ENCODE measurements at places on chromosomes 3 and 15. TPM values are rescaled to one million over a fixed set of nuclear protein-coding genes. Genes with fewer than 3 reads are reported as not detected.

Gene C3orf49
- not detected for total RNA-seq

Gene RYR3
- total RNA-seq, result 0.19 TPM

Gene EXOSC7
- 47.6 TPM for total RNA-seq

Gene C15orf39
- 2.3 TPM for total RNA-seq

Gene UQCC5
- total RNA-seq, result 7.5 TPM

Gene SAMMSON
- 0.28 TPM for total RNA-seq

Gene EPHB1
- 0.56 TPM for total RNA-seq

Gene CACNA2D2
- not detected for total RNA-seq

Gene EPB42
- total RNA-seq, result not detected

Gene CNOT10
- 23.4 TPM for total RNA-seq

Gene GRM2
- under 0.01 TPM for total RNA-seq

Gene ROBO2
- total RNA-seq, result under 0.01 TPM

Gene PLA2G4F
- not detected for total RNA-seq

Gene PLS1
- 2.5 TPM for total RNA-seq

Gene RBP2
- total RNA-seq, result not detected

Gene FAM3D
- not detected for total RNA-seq

Gene SLC51A
- total RNA-seq, result not detected

Gene GOLGA6L7
- not detected for total RNA-seq

Gene EFCC1
- total RNA-seq, result under 0.01 TPM

Gene ARPP19
- total RNA-seq, result 131 TPM

Gene MUC20
- total RNA-seq, result 0.38 TPM

Gene CCR8
- not detected for total RNA-seq

Gene SLC24A5
- not detected for total RNA-seq

Gene CCDC191
- total RNA-seq, result 1.3 TPM

Gene CAV3
- total RNA-seq, result not detected

Gene SKOR1
- total RNA-seq, result under 0.01 TPM

Gene CPNE9
- not detected for total RNA-seq

Gene PLCH1
- total RNA-seq, result under 0.01 TPM

Gene ITPKA
- total RNA-seq, result 0.28 TPM

Gene CKMT1B
- not detected for total RNA-seq

Gene THBS1
- total RNA-seq, result 5,888 TPM

Gene GPR87
- total RNA-seq, result under 0.01 TPM

Gene TMC3
- 3.9 TPM for total RNA-seq

Gene GOLGA8G
- not detected for total RNA-seq

Gene DPPA2
- not detected for total RNA-seq

Gene MINAR1
- 0.38 TPM for total RNA-seq

Gene P4HTM
- 45.7 TPM for total RNA-seq

Gene TRPM1
- total RNA-seq, result not detected

Gene GPR15
- not detected for total RNA-seq

Gene TSC22D2
- total RNA-seq, result 5.1 TPM

Gene MORC1
- total RNA-seq, result not detected

Gene AGTR1
- 2.3 TPM for total RNA-seq

Gene CDC25A
- 25.7 TPM for total RNA-seq
